ENCODE measurements at places on chromosomes 4 and X. TPM values are rescaled to one million over a fixed set of nuclear protein-coding genes. Genes with fewer than 3 reads are reported as not detected.
A peak's percentile ranks its signal among the peaks of the same experiment; 100 is the strongest.

GRCh38 chr4:124423160-124423559, 289.4 kb downstream of the ANKRD50 start:
- DNase-seq = no peak
- H3K4me1 ChIP-seq = no peaks in the 10 kb centered on the region
- no peaks in the 10 kb centered on the region for H3K27me3 ChIP-seq
- no peaks in the 10 kb centered on the region for H3K36me3 ChIP-seq
- H3K27ac ChIP-seq = no peak overlapping the region
- no peak overlapping the region for H3K4me3 ChIP-seq

Gene MAMLD1
- total RNA-seq = 2.5 TPM

Gene CT45A6
- total RNA-seq = not detected

DNA sequence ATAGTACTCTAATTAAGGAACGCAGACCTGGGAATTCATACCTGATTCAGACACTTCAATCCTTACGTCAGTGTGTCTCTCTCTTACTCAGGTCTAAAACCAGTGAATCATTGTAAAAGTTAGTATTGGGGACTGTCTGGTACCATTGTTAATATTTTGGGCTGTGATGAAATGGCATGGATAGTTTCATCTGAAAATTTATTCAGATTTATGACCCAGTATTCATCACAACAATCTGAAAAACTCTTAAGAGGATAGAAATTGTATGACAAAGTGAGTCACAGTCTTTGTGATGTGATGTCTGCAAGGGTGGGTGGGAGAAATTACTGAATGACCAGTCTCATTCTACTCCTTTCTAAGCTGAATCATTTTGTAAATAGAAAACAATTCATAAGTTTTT, 10.3 kb downstream of the FGF2 start:
- H3K4me1 ChIP-seq = no peaks in the 10 kb centered on the region
- no peaks in the 10 kb centered on the region for H3K27me3 ChIP-seq
- no peak for DNase-seq
- no peak overlapping the region for H3K27ac ChIP-seq
- no peak overlapping the region for H3K4me3 ChIP-seq
- H3K36me3 ChIP-seq = no peaks in the 10 kb centered on the region

GRCh38 chrX:9919632-9920172, 47.5 kb upstream of the CLDN34 start:
- H3K36me3 ChIP-seq = no peaks in the 10 kb centered on the region
- H3K4me3 ChIP-seq = no peak overlapping the region
- DNase-seq = no peak
- H3K27me3 ChIP-seq = no peaks in the 10 kb centered on the region
- no peaks in the 10 kb centered on the region for H3K4me1 ChIP-seq

GRCh38 chr4:139278912-139279759, 889 bp downstream of the MGARP start:
- H3K36me3 ChIP-seq = no peaks in the 10 kb centered on the region
- peak overlapping the region; percentile 13 for H3K4me3 ChIP-seq

- DNase-seq = no peak
- no peaks in the 10 kb centered on the region for H3K27me3 ChIP-seq
- no peaks in the 10 kb centered on the region for H3K36me3 ChIP-seq
- H3K27ac ChIP-seq = peak overlapping the region; percentile 16
Observed at GRCh38 chr4:112083587-112084347, 61.5 kb upstream of the FAM241A start.

DNA sequence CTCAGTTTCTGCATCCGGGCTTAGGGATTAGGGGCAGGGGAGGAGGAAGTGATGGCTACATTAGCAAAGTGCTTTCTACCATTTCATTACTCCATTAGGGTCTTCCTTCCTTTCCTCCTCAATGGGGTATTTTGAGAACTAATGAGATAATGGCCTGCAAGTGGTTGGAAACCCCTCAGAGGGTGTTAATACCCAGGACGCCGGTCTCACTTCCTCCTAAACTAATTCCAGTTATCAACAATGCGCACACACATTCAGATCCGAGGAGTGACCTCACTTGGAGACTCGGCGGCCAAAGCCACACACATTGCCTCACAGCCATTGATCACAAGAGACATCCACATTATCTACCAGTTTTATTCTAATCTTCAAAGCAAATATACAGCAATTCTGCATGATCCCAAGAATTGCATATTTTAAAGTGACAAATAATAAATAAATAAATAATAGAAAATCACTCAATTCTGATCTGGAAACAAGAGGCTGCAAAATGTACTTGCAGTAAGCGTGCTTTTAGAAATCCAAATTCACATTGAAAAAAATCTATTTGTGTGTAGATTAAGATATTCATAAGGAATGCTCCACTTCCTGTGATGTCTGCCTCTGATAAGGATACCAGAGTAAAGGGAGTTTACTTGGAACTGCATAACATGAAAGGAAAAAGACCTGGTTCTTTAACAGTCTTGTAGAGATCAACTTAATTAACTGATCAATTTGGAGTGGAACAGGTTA, 329.1 kb downstream of the FBXW7 start:
- H3K27me3 ChIP-seq = no peaks in the 10 kb centered on the region
- no peaks in the 10 kb centered on the region for H3K4me1 ChIP-seq
- H3K27ac ChIP-seq = no peak overlapping the region
- no peak for DNase-seq
- H3K36me3 ChIP-seq = no peaks in the 10 kb centered on the region

DNA sequence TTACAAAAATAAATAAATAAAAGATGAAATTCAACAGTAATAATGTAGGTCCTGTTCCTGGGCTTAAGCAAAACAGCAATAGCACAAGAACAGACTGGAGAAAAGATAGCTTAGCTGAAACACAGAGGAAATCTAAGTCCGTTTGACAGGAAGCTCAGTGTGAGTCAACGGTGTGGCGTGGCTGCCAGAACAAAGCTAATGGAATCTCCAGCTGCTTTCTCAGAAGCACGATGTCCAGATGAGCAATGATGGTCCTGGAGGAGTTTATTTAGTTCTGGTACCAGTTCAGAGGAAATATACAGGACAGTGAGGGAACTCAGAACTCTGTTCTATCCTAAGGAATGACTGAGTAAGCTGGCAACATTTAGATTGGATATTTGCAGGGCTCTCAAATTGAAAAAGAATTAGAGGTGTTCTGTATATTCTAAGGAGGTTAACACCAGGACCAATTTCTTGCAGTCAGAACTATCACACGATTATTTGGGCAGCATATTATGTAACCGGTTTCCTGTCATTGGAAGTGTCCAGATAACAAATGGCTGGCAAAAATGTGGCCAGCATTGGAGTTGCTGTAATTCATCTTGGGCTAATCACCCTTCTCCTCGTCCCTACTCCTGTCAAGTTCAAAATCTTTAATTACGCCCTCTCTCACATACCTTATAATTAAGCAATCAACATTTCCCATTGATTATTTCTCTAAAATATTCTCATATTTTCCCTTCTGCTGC, 12.7 kb downstream of the GAB3 start:
- H3K36me3 ChIP-seq = no peaks in the 10 kb centered on the region
- no peaks in the 10 kb centered on the region for H3K27me3 ChIP-seq
- no peak overlapping the region for H3K27ac ChIP-seq
- peak; percentile 72 for DNase-seq
- H3K4me3 ChIP-seq = no peak overlapping the region

- no peak overlapping the region for H3K27ac ChIP-seq
- DNase-seq = no peak
- H3K27me3 ChIP-seq = no peaks in the 10 kb centered on the region
- H3K4me1 ChIP-seq = no peaks in the 10 kb centered on the region
- H3K36me3 ChIP-seq = no peaks in the 10 kb centered on the region
- H3K4me3 ChIP-seq = no peak overlapping the region
Observed at GRCh38 chrX:127030016-127030748, 210.7 kb downstream of the PRR32 start.

- no peak for DNase-seq
- H3K4me1 ChIP-seq = no peaks in the 10 kb centered on the region
- H3K4me3 ChIP-seq = no peak overlapping the region
- peak overlapping the region; percentile 14 for H3K27ac ChIP-seq
- no peaks in the 10 kb centered on the region for H3K36me3 ChIP-seq
- no peaks in the 10 kb centered on the region for H3K27me3 ChIP-seq
Observed at GRCh38 chr4:183411291-183411861, 33.1 kb upstream of the CDKN2AIP start.

Gene PABPC4L
- total RNA-seq = not detected

Gene LINC00632
- total RNA-seq = 10.3 TPM

DNA sequence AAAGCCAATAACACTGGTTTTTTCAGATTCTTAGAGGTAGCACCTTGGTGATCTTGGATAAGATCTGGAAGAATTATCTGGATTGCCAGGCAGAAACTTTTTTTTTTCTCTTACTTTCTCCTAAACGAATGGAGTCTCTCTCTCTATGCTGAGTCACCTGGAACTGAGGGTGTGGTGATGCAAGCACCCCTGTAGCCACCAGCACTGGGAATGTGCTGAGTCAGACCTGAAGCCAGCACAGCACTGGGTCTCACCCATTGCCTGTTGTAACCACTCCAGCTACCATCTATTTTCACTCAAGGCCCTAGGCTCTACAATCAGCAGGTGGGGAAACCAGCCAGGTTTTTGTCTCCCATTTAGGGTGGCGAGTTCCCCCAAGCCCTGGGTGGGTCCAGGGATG, 923.8 kb downstream of the RAPGEF2 start:
- DNase-seq = no peak
- H3K36me3 ChIP-seq = no peaks in the 10 kb centered on the region
- no peak overlapping the region for H3K4me3 ChIP-seq
- H3K4me1 ChIP-seq = no peaks in the 10 kb centered on the region
- H3K27ac ChIP-seq = no peak overlapping the region

- H3K4me1 ChIP-seq = no peaks in the 10 kb centered on the region
- H3K36me3 ChIP-seq = no peaks in the 10 kb centered on the region
Observed at GRCh38 chrX:151815398-151815797, 80.9 kb downstream of the CNGA2 start.

DNA sequence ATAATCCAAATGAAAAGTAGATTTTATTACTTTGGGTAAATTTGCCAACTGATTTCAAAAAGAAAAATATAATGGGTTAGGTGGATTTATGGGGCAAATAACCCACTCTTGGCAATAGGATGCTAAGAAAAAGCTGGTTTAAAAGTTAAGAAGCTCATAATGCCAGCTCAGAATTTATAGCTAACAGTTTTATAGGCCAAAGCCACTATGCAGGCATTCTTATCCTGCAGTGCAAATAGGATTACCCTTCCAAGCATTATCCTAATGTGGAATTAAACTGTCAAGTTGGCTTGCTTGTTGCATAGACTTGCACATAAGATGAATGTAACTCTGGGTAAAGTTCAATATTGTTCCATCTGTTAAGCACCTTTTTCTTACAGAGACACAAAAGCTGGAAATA, 703.0 kb downstream of the PCDH18 start:
- H3K36me3 ChIP-seq = no peaks in the 10 kb centered on the region
- no peak for DNase-seq
- H3K4me1 ChIP-seq = no peaks in the 10 kb centered on the region
- H3K4me3 ChIP-seq = no peak overlapping the region

Gene ERCC6L
- 0.18 TPM for total RNA-seq

DNA sequence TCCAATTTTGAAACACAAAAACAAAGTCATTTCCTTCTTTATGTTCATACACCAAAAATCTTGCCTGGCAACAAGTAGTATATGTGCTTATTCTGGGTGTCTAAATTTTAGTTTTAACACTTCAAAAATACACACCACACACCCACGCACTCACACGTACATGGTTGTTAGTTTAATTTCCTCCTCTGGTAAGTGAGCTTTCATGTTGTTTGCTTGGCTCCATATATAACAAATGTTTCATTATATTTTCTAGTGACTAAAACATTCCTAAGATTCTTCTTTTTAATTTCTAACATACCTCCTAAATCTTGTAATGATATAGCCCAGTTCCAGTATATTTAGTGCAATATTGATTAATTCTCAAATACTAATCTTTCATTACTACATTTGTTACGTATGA, 80.9 kb downstream of the PRDM5 start:
- no peaks in the 10 kb centered on the region for H3K36me3 ChIP-seq
- H3K4me3 ChIP-seq = no peak overlapping the region
- H3K27me3 ChIP-seq = no peaks in the 10 kb centered on the region
- DNase-seq = no peak
